ENCODE measurements at places on chromosomes 2 and 18.

GRCh38 chr2:231362555-231363184 lies 32.8 kb upstream of the B3GNT7 start:
- DNase-seq, result no peak

DNA sequence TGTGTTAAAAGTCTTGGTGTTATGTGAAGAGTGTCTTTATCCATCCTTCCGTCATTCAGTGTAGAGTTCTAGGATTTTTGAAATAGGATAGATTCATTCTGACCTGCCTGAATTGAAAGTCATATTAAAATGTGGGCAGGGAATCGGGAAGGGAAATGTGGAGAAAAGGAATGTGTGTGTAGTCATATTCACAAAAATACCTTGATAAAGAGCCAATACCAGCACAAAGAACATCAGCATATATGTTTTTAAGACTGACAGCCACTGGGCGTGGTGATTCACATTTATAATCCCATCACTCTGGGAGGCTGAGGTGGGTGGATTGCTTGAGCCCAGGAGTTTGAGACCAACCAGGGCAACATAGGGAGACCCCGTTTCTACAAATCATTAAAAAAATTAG lies 188.1 kb downstream of the CAMKMT start:
- DNase-seq, result no peak

DNA sequence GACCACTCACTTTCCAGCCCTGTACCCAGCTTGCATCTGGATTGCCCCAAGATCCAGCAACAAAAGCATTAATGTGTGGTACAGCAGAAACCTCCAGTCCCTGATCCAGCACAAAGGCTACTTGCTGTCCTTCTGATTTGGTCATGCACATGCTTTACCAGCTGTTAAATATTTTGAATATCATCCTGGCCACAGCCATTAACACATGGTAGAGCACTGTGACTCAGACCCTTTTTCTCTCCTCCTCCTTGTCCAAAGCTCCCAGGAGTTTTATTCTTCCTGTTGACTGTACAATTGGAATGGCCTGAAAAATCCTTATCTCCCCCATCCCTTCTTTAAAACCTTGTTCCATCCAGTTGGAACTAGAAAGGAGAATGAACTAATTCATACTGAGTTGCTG lies 419.7 kb upstream of the TNP1 start:
- DNase-seq, result no peak

GRCh38 chr2:159926695-159927094 lies 128.7 kb upstream of the CD302 start:
- DNase-seq, result no peak

GRCh38 chr18:33116376-33116775 lies 324.1 kb downstream of the CCDC178 start:
- no peak for DNase-seq

- no peak for DNase-seq
Measured at GRCh38 chr2:70670626-70671025, 97.4 kb downstream of the ADD2 start.

GRCh38 chr2:200624658-200625057 lies 38.8 kb downstream of the AOX1 start:
- DNase-seq, result no peak

- DNase-seq, result no peak
Measured at GRCh38 chr2:65357959-65358294, 74.5 kb downstream of the SPRED2 start.

- no peak for DNase-seq
Measured at GRCh38 chr2:186695081-186695756, 1.4 kb downstream of the FAM171B start.

- DNase-seq, result no peak
Measured at GRCh38 chr2:38260469-38260868, 116.6 kb downstream of the ATL2 start.

DNA sequence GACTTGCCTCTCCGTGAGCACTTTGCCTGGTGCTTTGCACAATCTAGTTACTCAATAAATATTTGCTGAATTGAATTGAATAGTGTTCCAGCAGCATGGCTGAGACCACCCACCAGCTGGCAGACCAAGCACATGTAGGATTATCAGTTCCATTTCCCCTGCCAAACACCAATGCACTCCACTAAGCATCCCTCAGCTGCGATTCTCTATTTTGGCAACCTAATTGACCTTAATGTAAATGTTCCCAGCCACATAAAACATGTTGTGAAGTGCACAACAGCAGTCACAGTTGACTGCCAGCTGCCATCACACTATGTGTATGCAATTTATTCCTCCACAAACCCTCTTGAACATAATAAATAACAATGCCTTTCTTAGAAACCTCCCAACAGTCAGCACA lies 1879.4 kb upstream of the PIK3C3 start:
- no peak for DNase-seq

DNA sequence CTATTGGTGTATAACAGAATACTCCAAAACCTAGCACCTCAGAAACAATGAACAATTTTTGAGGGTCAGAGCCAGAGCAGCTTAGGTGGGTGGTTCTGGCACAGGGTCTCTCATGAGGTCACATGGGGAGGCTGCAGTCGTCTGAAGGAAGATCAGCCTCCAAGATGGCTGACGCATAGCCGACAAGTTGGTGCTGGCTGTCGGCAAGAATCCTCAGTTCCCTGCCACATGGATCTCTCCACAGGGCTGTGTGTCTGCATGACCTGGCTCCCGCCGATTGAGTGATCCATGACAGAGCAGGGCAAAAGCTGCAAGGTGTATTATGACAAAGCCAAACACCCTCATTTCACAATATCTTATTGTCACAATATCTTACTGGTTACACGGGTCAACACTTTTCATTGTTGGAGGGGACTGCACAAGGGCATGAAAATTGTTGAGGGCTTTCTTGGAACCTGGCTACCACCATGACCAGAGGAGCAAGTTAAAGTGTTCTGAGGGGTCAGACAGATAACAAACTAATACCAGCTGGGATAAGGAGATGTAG lies 4.2 kb downstream of the MYL12B start:
- DNase-seq, result no peak

- DNase-seq, result no peak
Measured at GRCh38 chr2:16816522-16816921, 150.9 kb upstream of the CYRIA start.

- no peak for DNase-seq
Measured at GRCh38 chr18:58635891-58636290, 7.0 kb upstream of the ALPK2 start.

DNA sequence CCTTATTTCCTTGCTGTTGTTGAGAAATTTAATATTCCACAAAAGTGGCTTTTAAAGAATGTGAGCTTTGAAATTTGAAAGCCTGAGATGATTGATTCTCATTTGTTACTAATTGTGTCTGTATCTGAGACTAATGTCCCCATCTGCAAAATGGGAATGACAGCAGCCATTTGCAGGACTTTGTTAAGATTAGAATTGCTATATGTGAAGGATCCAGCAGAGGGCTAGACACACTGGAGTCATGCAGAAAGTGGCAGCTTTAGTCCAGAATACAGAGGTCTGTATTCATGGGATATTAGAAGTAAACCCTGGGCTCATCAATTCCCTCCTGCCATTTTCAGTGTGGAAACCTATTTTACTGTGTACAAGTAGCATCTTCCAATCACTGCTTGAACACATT lies 296.5 kb upstream of the GYPC start:
- DNase-seq, result no peak

GRCh38 chr18:9570255-9570654 lies 44.1 kb downstream of the PPP4R1 start:
- no peak for DNase-seq

Measured in anterior cingulate cortex (tissue), 58 donors.